Omental fat pad (tissue), 4 donors: ENCODE measurements at places on chromosomes 7 and 10. TPM values are rescaled to one million over a fixed set of nuclear protein-coding genes. Genes with fewer than 3 reads are reported as not detected.

Gene SPDYE11
- total RNA-seq = not detected

DNA sequence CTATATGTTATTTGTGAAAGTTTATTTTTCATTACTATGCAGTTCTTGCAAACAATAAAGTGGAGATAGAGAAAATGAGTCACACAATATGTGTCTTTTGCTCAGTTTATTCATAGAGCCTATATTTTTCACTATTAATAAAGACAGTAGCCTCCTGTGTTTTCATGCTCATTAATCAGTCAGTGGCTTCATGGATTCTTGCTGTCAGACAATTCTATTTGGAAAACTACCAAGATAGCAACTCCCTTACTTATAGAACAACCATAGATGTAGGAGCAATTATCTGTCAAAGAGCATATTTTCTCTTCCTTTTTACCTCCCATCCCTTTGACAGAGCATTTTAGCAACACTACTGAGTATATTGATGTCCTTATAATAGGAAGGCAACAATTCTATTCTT lies 132.7 kb upstream of the CALCR start:
- no peak for DNase-seq

- DNase-seq = no peak
Observed at GRCh38 chr7:100467638-100468373, 3.7 kb upstream of the SPACDR start.

DNA sequence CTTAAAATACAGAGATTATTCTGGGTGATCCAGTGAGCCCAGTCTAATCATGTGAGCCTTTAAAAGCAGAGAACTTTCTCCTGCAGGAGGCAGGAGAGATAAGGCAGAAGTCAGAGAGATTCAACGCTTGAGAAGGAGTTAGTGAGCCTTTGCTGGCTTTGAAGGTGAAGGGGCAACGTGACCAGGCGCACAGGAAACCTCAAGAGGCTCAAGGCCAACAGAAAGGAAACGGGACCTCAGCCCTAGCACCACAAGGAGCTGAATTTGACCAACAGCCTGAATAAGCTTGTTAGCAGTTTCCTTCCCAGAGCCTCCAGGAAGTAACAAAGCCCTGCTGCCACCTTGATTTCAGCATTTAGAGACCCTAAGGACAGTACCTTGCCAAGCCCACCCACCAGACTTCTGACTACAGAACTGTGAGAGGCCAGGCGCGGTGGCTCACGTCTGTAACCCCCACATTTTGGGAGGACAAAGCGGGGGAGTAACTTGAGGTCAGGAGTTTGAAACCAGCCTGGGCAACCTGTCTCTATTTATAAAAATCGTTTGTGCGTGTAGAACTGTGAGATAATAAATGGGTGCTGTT lies 87.3 kb upstream of the KAT6B start:
- DNase-seq = no peak

GRCh38 chr7:38368191-38368605 lies 94.8 kb upstream of the TARP start:
- no peak for DNase-seq

GRCh38 chr7:51587604-51588003 lies 271.0 kb upstream of the COBL start:
- DNase-seq = no peak

DNA sequence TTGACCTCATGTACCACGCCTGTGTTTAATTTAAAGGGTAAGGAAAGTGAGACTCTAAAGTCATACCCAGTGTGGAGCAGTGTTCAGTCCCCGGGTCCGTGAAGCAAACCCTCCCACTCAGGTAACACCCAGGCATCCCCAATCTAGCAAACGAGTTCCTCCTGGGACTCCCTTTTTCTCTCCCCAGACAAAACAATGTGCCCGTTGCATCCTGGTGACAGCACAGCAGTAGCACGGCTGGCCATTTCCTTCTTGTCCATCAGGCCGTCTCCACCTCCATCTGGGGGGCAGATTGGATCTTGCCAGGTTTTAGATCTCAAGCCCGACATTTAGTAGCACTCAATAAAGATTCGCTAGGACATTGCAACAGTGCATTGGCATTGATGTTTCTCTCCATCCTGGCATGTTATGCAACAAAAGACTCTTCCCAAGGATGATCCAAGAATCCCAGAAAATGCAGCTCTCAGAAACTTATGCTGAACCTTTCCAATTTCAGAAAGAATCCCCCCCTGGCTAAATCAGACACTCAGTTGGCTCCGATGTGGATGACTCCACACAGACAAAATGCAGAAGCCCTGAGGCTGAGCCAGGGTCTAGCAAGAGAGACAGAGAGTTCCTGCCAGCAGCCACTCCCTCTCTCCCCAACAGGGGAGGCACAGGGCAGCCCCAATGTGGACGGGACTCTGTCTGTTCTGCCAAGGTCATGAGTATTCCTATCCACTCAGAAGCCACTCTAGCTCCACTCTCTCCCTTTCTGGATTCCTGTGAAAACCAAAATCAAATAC lies 274.5 kb upstream of the MGMT start:
- DNase-seq = no peak

DNA sequence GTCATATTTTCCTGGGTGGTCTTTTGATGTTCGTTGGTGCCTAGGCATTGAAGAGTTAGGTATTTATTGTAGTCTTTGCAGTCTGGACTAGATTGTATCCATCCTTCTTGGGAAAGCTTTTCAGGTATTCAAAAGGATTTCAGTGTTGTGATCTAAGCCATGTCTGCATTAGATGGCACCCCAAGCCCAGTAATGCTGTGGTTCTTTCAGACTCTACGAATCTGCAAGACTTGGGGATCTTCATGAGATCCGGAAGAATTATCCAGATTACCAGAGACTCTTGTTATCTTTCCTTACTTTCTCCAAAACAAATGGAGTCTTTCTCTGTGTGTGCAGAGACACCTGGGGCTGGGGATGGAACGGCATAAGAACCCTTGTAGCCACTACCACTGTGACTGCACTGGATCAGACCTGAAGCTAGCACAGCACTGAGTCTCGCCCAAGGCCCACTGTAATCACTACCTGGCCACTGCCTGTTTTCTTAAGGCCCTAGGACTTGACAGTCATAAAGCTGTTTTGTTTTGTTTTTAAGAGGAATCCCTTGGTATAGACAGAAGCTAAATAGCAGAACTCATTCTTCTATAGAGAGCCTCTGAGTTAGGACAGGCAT lies 75.5 kb downstream of the MARCHF5 start:
- no peak for DNase-seq
